ENCODE measurements at places on chromosomes 1 and 21.

DNA sequence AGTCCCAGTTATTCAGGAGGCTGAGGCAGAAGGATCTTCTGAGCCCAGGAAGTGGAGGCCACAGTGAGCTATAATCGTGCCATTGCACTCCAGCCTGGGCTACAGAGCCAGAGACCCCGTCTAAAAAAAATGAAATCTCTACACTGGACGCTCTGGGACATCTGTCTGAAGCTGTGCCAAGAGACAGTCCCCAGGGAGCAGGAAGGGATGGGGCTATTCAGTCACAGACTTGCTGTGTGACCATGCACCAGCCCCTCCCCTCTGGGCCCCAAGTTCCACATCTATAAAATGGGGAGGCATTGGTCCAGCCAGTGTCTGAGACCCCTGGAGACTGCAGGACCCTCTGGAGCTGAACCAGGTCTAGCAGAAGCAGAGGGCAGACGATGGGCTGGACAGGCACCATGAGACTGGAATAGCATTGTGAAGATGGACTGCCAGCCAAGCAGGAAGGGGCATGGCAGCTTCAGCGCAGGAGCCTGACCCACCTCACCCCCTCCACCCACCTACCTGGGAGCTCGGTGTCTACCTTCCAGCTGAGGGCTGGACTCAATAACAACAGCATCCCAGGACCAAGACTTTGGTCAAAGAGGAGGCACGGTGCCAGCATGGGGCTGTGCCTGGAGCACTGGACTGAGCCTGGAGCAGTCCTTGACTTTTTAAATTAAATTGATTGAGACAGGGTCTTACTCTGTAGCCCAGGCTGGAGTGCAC, 1.4 kb downstream of the TMEM54 start:
- no peak for DNase-seq
- no peak overlapping the region for H3K27ac ChIP-seq
- H3K27me3 ChIP-seq: peaks cover 7% of the 10 kb centered on the region
- no peak overlapping the region for H3K4me3 ChIP-seq
- no peaks in the 10 kb centered on the region for H3K36me3 ChIP-seq

- peak overlapping the region; percentile 80 for H3K4me3 ChIP-seq
- no peak overlapping the region for H3K27ac ChIP-seq
- H3K27me3 ChIP-seq: no peaks in the 10 kb centered on the region
- peaks cover 28% of the 10 kb centered on the region for H3K4me1 ChIP-seq
Observed at GRCh38 chr1:32204943-32205361, 519 bp upstream of the IQCC start.

GRCh38 chr1:213689260-213689659, 298.5 kb upstream of the PROX1 start:
- H3K4me3 ChIP-seq: no peak overlapping the region
- no peaks in the 10 kb centered on the region for H3K36me3 ChIP-seq
- H3K27me3 ChIP-seq: no peaks in the 10 kb centered on the region
- no peak overlapping the region for H3K27ac ChIP-seq

DNA sequence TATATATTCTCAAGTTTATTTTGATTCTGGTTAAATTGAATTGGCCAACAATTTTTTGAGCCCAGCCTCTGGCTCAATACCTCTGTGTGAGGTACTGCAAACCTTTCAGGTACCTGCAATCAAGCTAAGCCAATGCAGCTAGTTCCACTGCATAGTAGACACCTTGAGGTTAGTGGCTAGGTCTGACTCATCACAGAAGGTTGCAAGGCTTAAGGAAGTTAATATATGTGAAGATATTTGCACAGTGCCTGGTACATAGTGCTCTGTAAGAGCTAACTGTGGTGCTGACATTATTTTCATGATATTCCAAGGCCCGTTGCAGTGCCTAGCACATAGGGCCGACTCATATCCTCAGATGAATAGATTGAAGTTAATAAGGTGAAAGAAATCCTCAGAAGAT, 330.5 kb upstream of the KAZN start:
- no peak for DNase-seq
- no peak overlapping the region for H3K4me3 ChIP-seq
- H3K27me3 ChIP-seq: no peaks in the 10 kb centered on the region
- no peaks in the 10 kb centered on the region for H3K4me1 ChIP-seq
- H3K36me3 ChIP-seq: no peaks in the 10 kb centered on the region

- H3K27ac ChIP-seq: no peak overlapping the region
- H3K4me1 ChIP-seq: no peaks in the 10 kb centered on the region
- no peaks in the 10 kb centered on the region for H3K27me3 ChIP-seq
- no peaks in the 10 kb centered on the region for H3K36me3 ChIP-seq
Observed at GRCh38 chr1:233667741-233668140, 53.8 kb downstream of the KCNK1 start.

GRCh38 chr1:17909634-17910033, 154.5 kb downstream of the ACTL8 start:
- DNase-seq: no peak
- no peaks in the 10 kb centered on the region for H3K36me3 ChIP-seq
- H3K27ac ChIP-seq: no peak overlapping the region
- no peaks in the 10 kb centered on the region for H3K4me1 ChIP-seq
- H3K4me3 ChIP-seq: no peak overlapping the region

DNA sequence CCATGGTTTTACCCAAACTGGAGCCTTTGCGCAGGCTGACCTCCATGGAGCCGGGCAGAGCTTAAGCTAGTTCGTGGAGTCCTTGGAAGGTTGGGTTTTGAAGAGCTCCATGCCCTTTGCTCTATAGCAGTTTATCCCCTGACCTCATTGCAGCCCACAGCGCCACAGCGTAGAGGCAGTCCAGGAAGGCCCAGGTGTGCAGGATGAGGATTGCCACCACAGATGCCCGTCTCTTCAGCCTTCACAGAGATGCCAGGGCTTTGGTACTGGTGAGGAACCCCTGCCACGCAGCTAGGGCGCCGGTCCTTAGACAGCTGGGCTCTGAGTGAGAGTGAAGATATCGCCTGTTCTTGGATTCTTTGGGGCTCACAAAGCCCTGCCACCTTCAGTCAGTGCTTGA, 138.6 kb downstream of the PEX14 start:
- no peak for DNase-seq
- H3K4me1 ChIP-seq: no peaks in the 10 kb centered on the region
- H3K4me3 ChIP-seq: no peak overlapping the region
- peaks cover 5% of the 10 kb centered on the region for H3K36me3 ChIP-seq

- peaks cover 12% of the 10 kb centered on the region for H3K4me1 ChIP-seq
- no peaks in the 10 kb centered on the region for H3K27me3 ChIP-seq
- H3K36me3 ChIP-seq: no peaks in the 10 kb centered on the region
- DNase-seq: peak; percentile 68
- peak overlapping the region; percentile 98 for H3K27ac ChIP-seq
Observed at GRCh38 chr1:66445492-66446181, 88.3 kb upstream of the SGIP1 start.

DNA sequence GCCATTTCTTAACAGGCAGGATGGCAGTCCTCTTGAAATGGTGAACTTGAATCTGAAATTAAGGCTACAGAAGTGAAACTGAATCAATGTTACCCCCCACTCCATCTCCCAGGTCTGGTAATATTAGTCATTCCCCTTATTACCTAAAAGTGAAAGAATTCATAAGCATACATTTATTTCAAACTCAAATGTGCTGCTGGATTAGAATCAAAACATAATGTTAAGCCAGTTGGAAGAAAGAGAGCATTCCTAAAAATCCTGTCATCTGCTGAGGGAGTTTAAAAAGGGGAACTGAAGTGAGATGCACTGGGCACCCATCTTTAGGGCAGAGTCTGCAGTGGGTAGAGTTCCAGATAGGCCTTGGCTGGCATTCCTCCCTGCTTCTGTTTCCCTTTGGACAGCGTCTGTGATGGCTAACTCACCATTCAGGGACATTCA, 17.4 kb downstream of the KIAA0319L start:
- peaks cover 27% of the 10 kb centered on the region for H3K4me1 ChIP-seq
- DNase-seq: peak; percentile 60
- peak overlapping the region; percentile 87 for H3K27ac ChIP-seq
- H3K4me3 ChIP-seq: peak overlapping the region; percentile 39
- no peaks in the 10 kb centered on the region for H3K36me3 ChIP-seq

DNA sequence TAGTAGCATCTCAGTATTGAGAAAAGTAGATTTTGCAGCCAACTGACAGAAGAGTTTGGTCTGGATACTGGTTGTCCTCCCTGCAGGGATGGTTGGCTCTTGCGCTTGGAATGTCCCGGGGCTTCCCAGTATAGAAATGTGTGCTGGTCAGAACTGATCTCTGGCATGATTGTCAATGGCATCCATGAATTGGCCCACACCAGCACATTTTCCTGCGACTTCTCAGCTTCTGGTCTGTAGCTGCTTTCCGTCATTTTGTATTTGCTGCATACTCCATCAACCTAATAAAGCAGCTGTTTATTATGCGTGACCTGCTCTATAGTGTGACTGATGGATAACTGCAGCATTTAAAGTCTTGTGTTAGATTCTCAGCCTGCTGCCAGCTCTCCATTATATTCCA, 203.7 kb downstream of the S1PR1 start:
- no peaks in the 10 kb centered on the region for H3K36me3 ChIP-seq
- H3K27me3 ChIP-seq: no peaks in the 10 kb centered on the region
- H3K4me1 ChIP-seq: peaks cover 44% of the 10 kb centered on the region
- H3K27ac ChIP-seq: no peak overlapping the region
- no peak for DNase-seq
- no peak overlapping the region for H3K4me3 ChIP-seq

DNA sequence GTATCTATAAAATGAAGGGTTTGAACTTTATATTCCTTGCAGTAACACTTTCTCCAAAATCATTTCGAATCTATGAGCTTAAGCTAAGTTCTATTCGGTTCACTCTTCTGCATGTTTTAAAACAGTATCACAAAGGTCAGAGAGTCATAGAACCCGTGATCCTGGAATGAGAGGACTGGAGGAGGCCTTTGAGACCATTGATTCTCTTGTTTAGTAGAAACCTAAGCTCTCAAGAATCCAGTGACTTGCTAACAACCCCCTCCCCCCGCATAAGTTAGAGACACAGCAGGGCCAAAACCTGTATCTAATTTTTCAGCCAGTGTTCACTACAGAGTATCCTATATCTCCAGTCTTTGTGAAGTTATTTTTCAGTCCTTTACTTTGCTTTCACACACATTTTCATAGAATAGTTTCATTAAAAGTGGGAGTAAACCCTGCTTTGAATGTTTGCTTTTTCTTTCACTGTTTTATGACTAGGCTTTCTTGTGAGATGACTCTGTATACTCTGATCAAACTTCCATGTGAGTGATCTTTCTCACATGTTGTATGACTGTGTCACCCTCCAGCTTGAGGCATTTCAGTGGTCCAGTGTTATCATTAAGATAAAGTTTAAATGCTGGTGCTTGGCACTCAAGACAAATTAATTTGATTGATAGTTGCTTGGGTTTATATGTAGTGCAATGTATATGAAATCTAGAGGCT, 275.4 kb upstream of the SGIP1 start:
- H3K27ac ChIP-seq: no peak overlapping the region
- peaks cover 4% of the 10 kb centered on the region for H3K4me1 ChIP-seq
- no peak for DNase-seq
- H3K36me3 ChIP-seq: no peaks in the 10 kb centered on the region
- H3K27me3 ChIP-seq: no peaks in the 10 kb centered on the region
- H3K4me3 ChIP-seq: no peak overlapping the region

GRCh38 chr1:192256674-192257334, 60.0 kb upstream of the RGS21 start:
- no peaks in the 10 kb centered on the region for H3K4me1 ChIP-seq
- H3K27me3 ChIP-seq: no peaks in the 10 kb centered on the region
- no peak overlapping the region for H3K27ac ChIP-seq
- DNase-seq: no peak
- H3K36me3 ChIP-seq: no peaks in the 10 kb centered on the region
- H3K4me3 ChIP-seq: no peak overlapping the region

DNA sequence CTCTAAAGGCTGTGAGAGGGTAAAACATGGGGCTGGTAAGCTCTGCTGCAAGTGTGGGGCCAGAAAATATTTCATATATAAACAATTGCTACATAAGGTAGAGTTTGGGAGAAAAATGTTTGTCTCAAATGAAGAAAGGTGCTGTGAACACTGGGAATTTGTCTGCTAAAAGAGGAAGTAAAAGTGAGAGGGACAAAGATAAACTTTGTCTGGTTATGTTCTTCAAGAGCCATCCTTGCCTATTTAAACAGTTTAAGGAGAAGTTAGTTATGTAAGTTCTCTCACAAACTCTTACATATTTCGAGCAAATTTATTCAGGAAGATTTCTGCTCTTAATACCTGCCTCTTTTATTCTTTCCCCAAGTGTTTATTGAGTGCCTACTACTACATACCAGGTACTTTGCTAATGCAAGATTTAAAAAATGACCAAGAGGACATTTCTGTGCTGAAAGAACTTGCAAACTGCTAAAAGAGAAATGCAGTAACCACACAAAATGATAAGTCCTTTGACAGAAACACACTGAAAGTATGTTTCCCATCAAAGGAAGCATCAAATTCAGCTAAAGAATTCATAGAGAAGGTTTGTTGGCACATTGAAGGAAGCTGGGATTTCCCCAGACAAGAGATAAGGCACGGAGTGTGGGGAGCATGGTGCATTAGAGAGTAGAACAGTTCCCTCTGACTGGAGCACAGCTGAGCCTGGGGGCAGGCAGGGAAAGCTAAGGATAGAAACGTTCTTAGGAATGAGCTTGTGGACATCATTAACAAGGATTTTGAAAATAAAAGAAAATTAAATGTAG, 549.1 kb downstream of the PTBP2 start:
- H3K36me3 ChIP-seq: no peaks in the 10 kb centered on the region
- H3K27ac ChIP-seq: no peak overlapping the region
- no peaks in the 10 kb centered on the region for H3K27me3 ChIP-seq
- no peak overlapping the region for H3K4me3 ChIP-seq

DNA sequence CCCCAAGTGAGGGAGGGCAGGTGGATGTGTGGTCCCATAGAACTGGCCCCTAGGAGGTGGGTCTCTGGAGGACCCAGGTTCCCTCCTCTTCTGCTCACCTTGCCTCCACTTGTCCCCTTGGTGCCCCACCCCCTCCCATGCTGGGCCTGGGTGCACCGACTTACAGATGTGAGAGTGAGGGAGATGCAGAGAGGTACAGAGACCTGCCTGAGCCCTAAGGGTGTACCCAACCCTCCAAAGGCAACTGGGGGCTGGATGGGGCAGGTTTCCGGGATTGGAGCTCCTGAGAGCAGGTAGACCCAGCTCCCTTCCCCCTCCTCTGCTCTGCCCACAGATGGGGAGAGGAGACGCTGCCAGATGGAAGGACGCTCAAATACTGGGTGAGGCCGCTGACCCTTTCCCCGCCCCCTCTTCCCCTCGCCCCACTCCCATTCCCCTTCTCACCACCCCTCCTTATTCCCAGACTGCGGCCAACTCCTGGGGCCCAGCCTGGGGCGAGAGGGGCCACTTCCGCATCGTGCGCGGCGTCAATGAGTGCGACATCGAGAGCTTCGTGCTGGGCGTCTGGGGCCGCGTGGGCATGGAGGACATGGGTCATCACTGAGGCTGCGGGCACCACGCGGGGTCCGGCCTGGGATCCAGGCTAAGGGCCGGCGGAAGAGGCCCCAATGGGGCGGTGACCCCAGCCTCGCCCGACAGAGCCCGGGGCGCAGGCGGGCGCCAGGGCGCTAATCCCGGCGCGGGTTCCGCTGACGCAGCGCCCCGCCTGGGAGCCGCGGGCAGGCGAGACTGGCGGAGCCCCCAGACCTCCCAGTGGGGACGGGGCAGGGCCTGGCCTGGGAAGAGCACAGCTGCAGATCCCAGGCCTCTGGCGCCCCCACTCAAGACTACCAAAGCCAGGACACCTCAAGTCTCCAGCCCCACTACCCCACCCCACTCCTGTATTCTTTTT, 10.3 kb downstream of the TINAGL1 start:
- H3K4me3 ChIP-seq: no peak overlapping the region
- H3K4me1 ChIP-seq: no peaks in the 10 kb centered on the region

Measured in GM12878 (cell line).